Ureter (tissue), 1 donor: ENCODE measurements at places on chromosomes 7 and 10.

DNA sequence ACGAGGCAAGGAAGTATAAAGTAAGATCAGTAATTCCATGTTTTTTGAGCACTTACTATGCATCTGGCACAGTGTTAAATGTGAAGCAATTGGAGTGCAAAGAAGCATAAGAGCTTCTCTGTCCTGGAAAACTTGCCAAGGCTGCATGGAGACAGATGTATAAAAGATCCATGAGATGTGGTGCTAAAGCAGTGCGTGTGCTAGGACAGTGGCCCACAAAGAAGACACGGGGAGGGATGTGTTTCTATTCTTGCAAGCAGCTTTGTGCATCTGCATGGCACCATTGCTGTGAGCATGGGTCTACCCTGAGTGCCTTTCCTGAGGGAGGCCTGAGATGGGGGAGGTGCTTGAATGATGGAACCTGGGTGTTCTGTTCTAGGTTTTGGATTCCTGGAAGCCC, 5.1 kb upstream of the CDHR3 start:
- DNase-seq, result no peak

DNA sequence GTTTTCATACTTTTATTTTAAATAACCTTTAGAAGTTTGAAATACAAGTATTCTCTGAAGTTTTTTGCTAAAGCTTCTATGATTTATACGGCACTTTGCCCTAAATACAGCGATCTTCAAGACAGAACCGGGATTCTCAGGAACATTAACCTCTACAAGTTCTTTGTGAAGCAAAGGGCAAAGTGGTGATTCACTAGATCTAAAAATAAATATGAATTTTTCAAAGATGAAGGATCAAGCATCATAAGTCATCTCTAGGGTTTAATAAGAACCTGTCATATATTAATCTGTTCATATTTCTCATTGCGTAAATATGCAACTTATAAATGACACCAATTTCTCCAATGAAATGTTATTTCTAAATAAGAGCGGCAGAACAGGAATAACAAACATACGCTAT, 30.7 kb downstream of the DGKB start:
- no peak for DNase-seq

- no peak for DNase-seq
These were observed 38.9 kb upstream of the LRGUK start for GRCh38 chr7:134088199-134088598.

DNA sequence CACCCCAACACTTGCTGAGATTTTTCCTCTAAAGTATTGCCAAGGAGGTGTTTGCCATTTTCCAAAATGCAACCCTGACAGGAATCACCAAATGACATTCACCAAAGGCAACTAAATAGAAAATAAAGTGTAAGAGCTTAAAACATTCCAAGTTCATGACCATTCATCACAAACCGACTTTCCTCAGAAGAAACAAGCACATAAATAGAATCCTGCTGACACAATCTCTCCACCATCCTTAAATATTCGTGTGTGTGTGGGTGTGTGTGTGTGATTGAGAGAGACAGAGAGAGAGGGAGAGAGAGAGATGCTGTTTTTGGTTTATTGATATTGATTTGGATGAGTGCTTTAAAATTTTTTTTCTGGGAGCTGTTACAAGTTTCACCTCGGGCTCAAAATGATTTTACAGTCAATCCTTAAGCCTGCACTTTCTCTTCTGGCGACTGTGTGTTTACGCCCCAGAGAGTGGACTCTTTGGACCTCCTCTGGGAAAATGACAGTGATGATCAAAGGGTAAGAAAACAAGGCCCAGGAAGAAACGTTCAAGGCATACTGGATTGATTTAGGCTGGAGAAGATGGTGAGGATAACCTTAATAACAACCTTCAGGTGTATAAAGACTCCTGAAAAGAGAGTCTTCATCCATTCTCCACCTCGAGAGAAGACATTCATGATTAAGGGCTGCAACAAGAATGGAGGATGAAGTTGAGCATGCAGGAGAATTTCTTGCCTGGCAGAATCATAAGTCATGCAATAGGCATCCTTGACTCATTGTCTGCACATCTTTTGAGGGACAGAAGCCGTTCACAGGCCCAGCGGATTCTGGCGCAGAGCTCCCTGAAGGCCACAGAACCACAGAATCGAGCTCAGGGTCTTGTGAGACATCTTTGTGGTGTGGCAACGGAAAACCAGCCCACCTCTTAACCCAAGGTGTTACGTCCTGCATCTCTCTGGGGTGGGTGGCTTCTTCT, 104.4 kb upstream of the FGFR2 start:
- no peak for DNase-seq

- DNase-seq, result no peak
These were observed 186.8 kb downstream of the MACC1 start for GRCh38 chr7:20030417-20030816.

- no peak for DNase-seq
These were observed 51.3 kb upstream of the STEAP4 start for GRCh38 chr7:88357781-88358525.

DNA sequence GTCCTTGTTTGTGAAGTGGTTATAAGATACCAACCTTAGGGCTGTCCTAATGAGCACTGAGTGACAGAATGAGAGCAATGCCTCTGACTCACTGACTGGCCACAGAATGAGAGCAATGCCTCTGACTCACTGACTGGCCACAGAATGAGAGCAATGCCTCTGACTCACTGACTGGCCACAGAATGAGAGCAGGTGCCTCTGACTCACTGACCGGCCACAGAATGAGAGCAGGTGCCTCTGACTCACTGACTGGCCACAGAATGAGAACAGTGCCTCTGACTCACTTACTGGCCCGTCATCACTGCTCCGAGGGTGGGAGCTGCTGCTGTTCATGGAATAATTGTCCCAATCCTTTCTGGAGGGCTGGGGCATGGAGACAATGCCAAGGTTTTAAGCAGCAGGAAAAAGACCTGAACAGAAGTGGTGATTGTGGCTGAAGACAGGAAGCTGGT, 265.2 kb upstream of the PPP2R2D start:
- DNase-seq, result no peak

DNA sequence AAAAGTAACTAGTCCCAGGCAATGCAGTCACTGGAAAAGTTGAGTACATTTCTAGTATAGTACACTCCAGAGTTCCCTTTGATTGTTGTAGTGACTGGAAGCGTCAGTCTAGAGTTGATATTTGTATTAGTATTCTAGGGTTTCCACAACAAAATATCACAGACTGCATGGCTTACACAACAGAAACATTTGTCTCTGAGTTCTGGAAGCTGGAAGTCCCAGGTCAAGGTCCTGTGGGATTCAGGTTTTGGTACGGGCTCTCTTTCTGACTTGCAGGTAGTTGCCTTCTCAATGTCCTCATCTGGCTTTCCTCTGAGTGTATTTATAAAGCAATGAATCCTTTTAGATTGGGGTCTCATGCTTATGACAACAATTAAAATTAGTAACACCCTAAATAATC, 1119.1 kb upstream of the PHF14 start:
- no peak for DNase-seq

GRCh38 chr7:8724080-8724718, 290.8 kb downstream of the NXPH1 start:
- no peak for DNase-seq

GRCh38 chr7:36336390-36336789, 53.3 kb upstream of the ANLN start:
- no peak for DNase-seq

DNA sequence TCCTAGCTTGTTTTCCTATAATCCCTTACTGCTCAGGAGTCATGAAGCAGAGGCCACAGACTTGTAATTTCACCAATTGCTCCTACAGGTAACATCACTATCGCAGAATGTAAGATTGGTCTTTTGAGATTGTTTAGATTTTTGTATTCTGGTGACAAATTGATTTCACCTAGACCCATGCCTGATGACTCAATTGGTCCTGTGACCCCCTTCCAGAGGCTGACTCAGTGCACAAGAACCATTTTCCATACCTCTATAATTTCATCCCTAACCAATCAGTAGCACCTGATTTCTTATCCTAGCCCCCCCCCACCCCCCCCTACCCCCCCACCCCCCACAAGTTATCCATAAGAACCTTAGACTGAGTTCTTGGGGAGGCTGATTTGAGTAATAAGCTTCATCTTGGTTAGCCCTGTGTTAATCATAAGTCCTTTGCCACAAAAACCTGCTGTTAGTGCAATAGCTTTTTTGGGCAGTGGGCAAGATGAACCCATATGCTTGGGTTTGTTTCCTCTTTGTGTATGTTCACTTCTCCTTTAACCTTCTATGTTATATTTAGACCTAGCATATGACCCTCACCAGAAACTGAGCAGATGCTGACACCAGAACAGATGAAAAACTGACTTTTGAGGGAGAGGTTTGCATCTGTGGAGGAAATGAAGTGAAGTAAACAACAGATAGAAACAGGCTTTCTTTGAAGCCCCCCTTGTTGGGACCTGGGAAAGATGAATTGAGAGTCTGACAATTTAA, 187.1 kb downstream of the KIF20B start:
- no peak for DNase-seq
